ENCODE measurements at places on chromosomes 12 and 14. TPM values are rescaled to one million over a fixed set of nuclear protein-coding genes. Genes with fewer than 3 reads are reported as not detected.

DNA sequence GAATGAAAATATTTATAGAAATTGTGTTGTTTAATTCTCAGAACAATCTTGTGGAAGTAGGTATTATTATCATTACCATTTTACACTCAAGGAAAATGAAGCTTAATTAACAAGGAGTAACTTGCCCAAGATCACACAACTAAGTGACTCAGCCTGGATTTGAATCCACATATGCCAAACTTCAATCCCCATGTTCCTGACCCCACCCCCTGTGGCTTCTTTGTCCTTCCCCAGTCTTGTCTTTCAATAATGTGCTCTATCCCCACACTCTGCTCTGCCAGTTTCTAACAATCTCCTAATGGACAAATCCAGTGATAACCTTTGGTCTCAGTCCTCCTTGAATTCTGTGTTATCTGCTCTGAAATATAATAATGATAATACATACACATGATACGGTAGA is 355.2 kb downstream of the BMP4 start:
- no peak for DNase-seq

GRCh38 chr12:77946541-77947061 is 115.9 kb downstream of the NAV3 start:
- DNase-seq = no peak

- DNase-seq = no peak
Observed at GRCh38 chr12:60148831-60149230, 553.0 kb downstream of the SLC16A7 start.

DNA sequence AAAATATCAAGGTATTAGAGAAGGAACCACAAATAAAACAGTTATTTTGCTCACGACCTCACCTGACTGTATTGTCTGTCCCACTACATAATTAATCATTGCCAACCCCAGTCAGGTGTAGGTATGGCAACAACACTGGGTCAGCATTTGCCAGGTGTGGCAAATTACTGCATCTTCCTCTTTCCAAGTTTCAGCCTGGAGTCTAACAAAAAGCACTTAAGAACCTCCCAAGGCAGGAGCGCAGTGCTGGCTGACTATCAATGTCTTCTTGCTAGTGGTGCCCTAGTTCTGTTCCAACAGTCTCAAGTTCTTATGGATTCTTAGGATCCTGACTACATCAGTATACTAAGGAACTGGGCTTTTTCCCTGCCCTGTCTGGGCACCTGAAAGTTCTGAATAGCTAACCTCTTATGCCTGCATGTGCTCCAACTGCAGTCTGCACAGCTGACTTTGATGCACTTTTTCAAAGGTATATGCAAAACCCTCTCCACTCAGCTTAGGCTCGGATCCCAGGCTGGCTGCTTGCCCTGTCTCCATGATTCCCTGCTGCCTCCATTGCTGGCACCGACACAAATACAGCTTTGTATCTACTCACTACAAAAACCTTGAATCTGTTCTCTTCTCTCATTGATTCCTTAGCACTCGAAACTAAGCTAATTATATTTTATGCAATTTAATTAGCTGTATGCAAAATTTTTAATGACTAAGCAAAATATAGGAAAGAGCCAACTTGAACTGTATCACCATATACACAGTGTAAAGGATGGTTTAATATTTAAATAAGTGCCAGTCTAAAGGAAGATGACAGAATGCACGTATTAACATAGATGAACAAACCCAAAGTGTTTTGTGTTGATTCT is 113.3 kb downstream of the PRKD1 start:
- DNase-seq = no peak

DNA sequence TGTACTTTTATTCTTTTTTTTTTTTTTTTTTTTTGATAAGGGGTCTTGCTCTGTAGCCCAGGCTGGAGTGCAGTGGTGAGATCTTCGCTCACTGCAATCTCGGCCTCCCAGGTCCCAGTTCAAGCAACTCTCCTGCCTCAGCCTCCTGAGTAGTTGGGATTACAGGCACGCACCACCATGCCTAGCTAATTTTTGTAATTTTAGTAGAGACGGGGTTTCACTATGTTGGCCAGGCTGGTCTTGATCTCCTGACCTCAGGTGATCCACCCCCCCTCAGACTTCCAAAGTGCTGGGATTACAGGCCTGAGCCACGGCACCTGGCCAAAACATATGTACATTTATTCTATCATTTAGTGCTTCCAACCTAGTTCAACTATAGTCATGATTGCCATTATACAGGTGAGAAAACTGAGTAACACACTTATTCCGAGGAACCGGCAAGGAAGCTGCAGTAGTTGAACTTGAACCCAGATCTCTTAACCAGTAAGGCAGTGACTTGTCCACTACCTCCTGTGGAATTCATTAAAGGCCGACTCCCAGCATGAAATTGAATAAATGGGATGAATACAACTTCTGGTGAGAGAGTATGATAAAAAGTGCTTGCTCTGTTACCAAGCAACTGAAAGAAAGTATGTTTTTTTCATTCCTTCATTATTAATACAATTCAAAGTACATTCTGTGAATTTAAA is 755 bp upstream of the ATF7IP start:
- no peak for DNase-seq

The ACSM4 gene
- not detected for total RNA-seq

The POTEG gene
- not detected for total RNA-seq
